NCI-H1694 (cell line): ENCODE measurements at places on chromosomes 12 and 14.

GRCh38 chr12:52190860-52191729 lies 719 bp downstream of the KRT80 start:
- no peak for DNase-seq

DNA sequence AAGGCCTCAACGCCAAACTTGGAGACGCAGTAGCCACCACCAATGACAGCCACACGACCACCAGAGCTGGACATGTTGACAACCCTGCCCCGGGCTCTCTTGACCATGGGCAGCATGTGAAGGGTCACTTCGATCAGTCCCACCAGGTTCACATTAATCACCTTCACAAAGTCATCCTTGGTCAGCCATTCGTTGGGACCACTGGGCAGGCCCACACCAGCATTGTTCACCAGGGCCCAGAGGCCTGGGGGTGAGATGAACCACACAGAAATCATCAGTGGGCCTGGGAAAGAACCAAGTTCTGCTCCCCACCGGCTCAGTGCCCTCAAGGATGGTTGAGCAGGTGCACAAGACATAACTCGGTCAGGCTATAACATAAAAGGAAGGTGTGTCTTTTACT lies 4.0 kb downstream of the SDR9C7 start:
- no peak for DNase-seq

GRCh38 chr12:6334940-6335450 lies 6.9 kb downstream of the TNFRSF1A start:
- no peak for DNase-seq

GRCh38 chr14:104305511-104306449 lies 167.4 kb downstream of the KIF26A start:
- DNase-seq: no peak
